ENCODE measurements at places on chromosomes 7 and 10.

DNA sequence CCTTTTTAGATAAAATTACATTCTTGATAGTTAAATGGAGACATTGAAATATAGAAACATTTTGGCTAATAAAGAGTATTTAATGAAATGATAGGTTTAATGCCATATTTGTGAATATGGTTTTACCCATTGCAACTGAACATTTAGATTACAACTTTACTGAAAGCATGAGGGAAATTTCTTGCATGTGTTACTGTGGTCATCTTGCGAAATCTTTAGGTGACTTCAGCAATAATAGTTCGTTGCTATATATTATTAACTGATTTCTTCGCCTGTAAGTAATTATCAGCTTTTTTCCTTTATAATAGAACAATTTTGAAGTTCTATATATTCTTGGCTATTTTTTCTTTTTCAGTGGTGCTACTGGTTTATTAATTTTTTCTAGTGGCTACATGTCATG lies 83.2 kb downstream of the MLLT10 start:
- DNase-seq = no peak

GRCh38 chr10:96840841-96841518 lies 8.9 kb downstream of the LCOR start:
- no peak for DNase-seq

DNA sequence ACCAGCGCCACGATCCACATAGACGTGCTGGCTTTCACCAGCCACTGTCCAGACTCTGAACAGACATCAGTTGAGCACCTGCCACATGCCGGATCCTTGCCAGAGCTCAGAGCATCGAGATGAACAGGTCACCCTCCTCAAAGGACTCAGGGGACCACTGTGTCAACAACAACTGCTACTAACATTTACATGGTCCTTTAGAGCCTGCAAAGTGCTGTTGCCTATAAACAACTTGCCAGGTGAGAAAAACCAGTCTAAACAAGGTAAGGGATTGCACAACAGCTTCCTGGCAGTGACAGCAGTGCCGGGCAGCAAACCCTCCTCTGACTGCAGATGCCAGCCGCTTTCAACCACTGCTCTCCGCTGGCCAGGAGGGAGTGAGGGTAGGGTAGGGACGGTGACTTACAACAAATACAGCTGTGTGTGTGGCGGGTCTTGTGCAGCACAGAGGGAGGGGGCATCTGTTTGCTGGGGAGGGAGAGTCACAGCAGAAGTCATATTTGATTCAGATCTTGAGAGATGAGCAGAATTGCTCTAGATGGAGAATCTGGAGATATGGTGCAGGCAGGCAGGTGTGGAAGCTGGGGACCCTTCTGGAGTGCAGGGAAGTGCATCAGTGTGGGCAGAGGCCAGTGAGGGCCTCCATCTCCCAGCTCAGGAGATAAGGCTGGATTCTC lies 32.8 kb upstream of the RHEB start:
- DNase-seq = no peak

DNA sequence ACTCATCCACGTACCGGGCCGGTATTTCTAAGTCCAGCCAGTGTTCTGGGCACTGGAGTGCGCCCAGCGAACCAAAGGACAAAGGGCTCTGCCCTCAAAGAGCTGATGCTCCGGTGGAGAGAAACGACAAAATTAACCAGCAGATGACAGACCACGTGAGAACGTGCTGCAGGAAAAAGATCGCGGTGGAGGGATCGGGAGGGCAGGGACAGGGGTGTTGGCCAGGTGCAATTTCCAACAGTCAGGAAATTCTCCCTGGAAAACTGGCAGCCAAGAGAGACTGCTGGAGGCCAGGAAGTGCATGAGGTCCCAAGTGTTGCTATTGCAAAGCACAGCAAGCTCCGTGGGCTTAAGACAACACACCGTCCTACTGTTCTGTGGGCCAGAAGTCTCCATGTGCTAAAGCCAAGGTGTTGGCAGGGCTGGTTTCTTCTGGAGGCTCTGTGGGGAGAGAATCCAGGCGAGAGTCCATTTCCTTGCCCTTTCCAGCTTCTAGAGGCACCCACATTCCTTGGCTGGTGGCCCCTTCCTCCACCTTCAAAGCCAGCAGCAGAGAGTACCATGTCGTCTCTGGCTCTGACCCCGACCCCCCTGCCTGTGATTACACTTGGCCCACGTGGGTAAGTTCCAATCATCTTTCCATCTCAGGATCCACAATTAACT lies 21.3 kb upstream of the AMZ1 start:
- no peak for DNase-seq

GRCh38 chr7:978049-978346 lies 2.6 kb upstream of the COX19 start:
- no peak for DNase-seq

- no peak for DNase-seq
Observed at GRCh38 chr10:110211465-110211843, 4.0 kb downstream of the MXI1 start.

DNA sequence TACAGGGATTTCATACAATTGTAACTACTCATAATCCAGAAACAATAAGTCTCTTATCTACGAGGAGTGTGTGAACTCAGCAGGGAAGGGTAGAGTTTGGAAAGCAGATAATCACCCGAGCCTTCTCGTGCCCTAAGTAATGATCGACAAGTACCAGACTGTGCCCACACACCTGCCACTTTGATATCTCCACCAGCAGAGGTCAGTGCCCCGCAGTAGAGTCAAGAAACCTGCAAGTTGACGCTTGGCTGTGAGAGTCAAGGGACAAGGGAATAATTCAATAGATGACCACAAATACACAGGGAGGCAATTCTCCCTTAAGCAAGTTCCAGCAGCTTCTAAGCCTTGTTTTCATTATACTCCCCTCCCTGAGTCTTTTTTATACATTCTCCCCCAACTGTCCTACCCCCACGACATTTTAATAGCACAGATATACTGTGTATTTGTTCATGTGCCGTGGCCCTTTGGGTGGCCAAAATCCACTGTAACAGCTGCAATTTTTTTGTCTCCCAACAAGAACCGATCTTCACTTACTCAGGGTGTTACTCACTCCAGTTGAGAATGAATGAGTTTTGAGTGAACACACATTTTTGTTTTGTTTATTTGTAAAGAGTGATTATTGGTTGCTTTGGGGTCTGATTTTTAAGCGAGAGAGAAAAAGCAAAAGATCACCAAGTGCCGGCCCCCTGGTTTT lies 106.9 kb upstream of the RHEB start:
- no peak for DNase-seq

DNA sequence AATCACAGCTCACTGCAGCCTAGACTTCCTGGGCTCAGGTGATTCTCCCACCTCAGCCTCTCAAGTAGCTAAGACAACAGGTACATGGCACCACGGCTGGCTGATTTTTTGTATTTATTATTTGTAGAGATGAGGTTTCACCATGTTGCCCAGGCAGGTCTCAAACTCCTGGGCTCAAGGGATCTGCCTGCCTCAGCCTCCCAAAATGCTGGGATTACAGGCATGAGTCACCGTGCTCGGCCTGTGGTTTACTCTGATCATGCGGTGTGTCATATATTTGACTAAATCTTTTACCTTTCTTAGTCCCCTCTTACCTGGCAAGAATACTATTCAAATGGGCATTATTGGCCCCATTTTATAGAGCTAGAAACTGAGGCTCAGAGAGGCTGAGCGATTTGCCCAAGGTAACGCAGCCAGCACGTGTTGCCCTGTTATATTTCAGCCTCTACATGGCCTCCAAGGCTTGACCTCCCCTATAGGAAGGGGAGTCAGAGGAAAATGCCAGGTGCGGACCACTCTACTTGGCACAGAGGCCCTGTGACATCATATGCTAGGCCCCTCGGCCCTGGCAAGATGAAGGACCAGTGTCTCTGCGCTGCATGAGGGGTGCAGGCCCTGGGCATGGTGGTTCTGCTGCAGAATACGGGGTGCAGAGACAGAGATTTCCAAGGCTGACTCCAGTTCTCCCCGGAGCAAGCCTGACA lies 8.2 kb downstream of the ZCCHC24 start:
- DNase-seq = no peak

DNA sequence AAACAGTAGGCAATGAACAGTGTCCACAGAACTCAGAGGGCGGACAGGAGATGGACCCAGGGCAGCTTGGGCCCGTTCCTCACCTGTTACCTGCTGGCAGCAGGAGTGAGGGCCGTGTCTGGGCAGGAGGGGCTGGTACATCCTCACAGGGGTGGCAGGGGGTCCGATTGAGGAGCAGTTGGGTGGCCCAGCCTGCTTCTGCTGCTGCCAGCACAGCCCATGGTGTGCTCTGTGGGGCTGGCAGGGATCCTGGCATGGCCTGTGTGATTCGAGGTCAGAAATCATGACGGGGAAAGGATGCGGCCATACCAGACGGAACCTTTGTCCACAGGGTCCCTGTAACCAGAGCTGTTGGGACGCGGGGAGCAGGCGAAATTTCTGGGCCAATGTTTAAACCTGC lies 49.6 kb downstream of the INPP5A start:
- DNase-seq = no peak

DNA sequence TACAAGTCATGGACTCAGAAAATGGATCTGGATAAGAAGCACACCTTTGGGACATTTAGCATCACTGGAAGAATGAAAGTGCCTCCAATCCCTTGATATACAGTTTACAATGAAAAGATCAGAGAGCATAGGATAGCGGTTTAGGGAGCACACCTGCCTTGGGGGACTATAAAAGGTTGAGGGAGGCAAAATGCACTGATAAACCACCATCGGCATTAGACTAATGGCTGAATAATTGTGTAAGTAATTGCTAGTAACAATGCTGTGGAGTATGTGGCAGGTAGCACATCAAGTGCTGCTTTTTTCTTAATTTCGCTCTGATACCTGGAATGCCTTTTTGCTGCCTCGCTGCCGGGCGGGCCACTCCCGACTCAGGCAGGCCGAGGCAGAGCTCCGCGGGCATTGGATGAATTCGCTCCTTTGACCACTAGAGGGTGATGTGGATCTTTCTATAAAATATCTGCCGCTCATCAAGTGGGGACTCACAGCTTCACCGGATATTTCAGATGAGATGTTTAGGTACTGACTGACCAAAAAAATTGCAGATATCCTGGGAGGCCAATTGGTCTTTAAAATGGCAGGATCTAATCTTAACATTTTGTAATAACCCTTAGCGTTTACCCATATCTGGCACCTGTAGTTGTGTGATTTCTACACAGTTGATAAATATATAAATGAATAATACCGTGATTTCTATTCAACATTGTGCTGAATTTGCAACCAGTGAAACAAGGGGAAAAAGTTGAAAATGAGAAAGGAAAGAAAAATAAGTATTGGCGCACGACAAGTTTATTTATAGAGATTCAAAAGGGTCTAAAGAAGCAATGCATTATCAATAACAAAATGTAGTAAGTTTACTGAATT lies 116.8 kb upstream of the PRSS1 start:
- peak; percentile 26 for DNase-seq

- DNase-seq = no peak
Observed at GRCh38 chr10:118633786-118634185, 38.3 kb upstream of the PRLHR start.

DNA sequence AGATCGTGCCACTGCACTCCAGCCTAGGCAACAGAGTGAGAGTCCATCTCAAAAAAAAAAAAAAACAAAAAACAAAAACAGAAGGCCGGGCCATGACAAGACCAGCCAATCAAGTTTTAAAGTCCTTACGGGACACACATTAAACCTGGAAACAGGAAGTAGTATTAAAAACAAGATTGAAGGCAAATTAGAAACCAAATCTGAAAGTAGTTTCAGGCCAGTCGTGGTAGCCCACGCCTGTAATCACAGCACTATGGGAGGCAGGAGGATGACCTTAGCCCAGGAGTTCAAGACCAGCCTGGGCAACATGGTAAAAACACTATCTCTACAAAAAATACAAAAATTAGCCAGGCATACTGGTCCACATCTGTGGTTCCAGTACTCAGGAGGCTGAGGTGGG lies 18.1 kb downstream of the PSAP start:
- no peak for DNase-seq

- DNase-seq = no peak
Observed at GRCh38 chr10:121774404-121774803, 153.4 kb downstream of the ATE1 start.

- no peak for DNase-seq
Observed at GRCh38 chr7:41567731-41568114, 135.2 kb downstream of the INHBA start.

DNA sequence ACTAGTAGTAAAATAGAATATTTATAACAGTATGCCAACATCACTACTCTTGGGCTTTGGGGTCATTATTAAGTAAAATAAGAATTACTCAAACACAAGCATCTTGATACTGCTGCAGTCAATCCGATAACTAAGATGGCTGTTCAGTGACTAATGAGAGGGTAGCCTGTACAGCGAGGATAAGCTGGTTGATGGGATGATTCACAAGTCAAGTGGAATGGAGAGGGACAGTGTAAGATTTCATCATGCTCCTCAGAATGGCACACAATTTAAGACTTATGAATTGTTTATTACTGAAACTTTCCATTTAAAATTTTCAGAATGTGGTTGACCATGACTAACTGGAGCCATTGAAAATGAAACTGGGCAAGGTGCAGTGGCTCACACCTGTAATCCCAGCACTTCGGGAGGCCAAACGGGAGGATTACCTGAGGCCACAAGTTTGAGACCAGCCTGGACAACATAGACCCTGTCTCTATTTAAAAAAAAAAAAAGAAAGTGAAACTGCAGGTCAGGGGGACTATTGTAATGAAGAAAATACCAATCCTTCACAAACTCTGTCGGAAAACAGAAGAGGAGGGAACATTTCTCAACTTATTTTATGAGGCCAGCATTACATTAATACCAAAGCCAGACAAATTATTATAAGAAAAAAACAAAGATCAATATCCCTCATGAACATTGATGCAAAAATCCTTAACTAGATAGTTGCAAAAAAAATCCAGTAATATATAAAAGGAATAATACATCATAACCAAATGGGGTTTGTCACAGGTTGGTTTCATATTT lies 11.2 kb downstream of the AVL9 start:
- DNase-seq = no peak

GRCh38 chr7:141551782-141552181 lies 572 bp downstream of the AGK start:
- no peak for DNase-seq

DNA sequence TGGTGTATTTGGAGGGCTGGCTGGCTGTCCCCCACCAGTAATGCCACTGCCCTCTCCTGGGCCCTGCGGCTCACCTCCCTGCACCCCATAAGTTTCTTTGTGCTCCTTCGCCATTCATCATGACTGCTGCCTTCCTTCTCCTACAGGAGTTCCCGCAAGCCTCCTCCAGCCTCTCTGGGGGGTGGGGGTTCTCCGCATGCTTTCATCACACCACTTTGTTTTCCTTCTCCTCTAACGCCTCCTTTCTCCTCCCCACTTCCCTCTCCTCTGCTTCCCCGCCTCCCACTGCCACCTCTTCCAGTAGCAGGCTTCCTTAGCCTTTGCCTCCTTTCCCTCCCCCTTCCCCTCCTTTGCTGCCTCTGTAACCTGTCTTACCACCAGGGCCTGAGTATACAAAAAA lies 58.1 kb downstream of the PAX2 start:
- DNase-seq = no peak

GRCh38 chr10:6607778-6608177 lies 27.7 kb upstream of the PRKCQ start:
- DNase-seq = no peak

DNA sequence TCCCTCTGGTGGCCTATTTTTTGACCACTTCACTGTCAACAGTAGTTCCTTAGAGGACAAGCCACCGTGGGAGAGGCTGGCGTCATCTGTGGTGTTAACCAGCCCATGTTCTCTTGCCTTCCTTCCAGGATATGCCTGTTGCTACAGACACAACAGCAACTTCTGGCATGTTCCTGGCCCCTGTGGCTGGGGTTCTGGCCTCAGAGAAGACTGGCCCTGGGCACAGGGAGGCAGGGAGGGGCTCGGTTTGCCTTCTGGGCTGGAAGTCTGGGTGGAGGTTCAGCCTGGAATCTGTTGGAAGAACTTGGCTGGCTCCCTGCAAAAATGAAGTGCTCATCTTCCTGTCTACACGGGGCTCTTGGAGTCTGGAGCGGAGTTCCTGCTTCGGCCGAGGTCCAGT lies 25.7 kb downstream of the GOLGA7B start:
- DNase-seq = no peak
